ENCODE measurements at places on chromosomes 4 and X.

GRCh38 chr4:123236606-123237005 is 160.0 kb upstream of the SPRY1 start:
- no peak for DNase-seq

DNA sequence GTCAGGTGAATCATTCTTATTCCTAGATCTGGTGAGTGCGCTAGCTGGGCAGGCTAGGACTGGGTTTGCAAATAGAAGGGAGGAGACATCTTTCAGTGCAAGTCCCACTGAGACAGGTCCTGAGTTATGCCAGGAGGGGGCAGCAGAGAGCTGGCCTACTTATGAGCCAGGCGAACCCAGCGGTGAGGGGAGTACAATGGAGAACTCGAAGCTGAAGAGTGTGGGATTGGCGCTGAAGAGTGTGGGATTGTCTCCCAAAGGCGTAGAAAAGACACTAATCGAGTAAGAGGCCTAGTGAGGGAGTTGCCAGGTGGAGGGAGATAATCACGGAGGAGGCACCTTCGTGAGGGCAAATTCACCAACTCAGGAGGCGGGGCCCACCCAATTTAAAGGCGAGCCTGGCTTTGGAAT is 91.7 kb upstream of the CXorf66 start:
- DNase-seq: peak; percentile 32

GRCh38 chr4:26220696-26221095 is 100.1 kb upstream of the RBPJ start:
- no peak for DNase-seq

DNA sequence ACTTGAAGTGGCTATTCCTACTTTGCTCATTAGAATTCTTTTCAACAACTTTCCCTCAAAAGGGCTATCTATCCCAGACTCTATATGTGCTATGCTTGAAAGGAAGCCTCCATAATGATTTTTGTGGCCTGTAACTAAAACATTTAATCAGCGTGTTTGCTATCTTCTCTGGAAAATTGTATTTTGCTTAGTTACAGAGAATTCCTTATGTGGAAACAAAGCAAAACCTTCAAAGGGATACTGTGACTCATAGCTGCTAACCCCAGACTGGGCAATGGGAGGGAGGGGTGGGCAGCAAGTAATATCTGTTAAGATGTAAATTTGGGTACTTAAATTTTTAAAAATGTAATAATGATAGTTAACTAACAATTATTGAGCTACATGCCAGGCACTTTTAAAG is 3.7 kb downstream of the SLC25A14 start:
- no peak for DNase-seq

DNA sequence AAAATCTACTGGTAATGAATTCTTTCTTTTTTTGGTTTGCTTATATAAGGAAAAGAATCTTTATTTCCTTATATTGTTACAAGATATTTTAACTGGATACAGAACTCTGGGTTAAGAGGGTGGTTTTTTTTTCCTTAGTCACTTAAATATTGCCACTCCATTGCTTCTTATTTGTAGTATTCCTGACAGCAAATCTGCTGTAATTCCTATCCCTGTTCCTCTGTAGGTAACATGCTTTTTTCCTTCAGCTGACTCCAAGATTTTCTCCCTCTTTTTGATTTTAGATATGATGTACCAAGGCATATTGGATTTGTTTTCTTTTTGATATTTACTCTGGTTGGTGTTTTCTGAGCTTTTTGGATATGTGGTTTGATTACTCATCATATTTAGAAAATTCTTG is 278.6 kb downstream of the EVC2 start:
- DNase-seq: no peak

DNA sequence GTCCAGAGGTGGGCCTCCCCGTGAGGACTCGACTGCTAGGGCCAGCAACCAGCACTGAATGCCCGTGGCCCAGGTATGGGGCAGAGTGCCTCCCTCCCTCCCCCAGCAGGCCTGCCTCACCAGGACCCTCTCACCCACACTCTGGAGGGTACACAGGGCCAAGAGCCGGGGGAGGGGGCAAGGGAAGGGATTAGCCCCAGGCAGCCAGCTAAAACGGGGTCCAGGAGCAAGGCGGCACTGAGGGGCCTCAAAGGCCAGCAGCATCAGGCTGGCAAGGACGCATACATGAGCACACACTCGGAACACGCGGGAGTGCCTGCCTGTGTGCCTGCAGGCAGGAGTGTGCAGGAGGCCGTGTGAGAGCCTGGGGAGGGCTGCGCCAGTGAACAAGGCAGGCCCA is 18.3 kb upstream of the DUSP9 start:
- no peak for DNase-seq
